Caki2 (cell line): ENCODE measurements at places on chromosomes 2 and 18. TPM values are rescaled to one million over a fixed set of nuclear protein-coding genes. Genes with fewer than 3 reads are reported as not detected.
A peak's percentile ranks its signal among the peaks of the same experiment; 100 is the strongest.

DNA sequence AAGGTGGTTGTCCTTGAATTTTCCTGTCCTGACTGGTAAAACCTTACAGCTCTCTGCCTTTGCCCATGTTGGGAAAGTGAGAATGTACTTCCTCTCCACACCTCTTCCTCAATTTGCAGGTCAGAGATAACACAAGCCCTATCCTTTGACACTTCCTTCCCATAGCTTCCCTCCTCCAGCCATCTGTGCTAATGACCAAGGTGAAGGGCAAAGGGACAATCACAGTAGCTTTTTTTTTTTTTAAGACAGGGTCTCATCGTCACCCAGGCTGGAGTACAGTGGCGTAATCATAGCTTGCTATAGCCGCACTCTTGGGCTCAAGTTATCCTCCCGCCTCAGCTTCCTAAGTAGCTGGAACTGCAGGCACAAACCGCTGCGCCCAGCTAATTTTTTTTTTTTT is 24.3 kb upstream of the STPG4 start:
- DNase-seq = no peak

CD8A gene
- not detected in 2 replicates for total RNA-seq

EPB41L3 gene
- total RNA-seq = 1.6 TPM in 1 of 2 replicates, not detected in the other

KANSL3 gene
- 51.5 and 56.1 TPM in 2 replicates for total RNA-seq

GNAL gene
- 3.5 and 10.6 TPM in 2 replicates for total RNA-seq

KCNE4 gene
- total RNA-seq = not detected in 2 replicates

GRCh38 chr2:38106405-38107094 is 30.6 kb upstream of the CYP1B1 start:
- peak; percentile 30 for DNase-seq

DNA sequence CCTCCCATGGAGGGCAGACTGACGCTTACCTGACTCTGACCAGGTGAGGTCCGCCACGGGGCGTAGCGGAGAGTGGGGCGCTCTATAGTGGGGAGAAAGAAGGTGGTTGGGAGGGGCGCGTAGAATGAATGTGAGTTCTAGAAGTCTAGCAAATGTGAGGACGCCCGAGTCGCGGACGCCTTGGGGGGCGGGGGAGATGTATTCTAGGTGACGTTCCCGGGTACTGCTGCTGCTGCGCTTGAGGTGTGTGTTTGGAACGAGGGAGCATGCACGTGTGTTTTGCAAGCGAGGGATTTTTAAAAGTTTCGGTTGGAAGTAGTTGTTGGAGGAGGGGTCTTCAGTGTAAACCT is 758 bp downstream of the RIF1 start:
- DNase-seq = no peak

GRCh38 chr18:48563027-48563426 is 24.2 kb downstream of the CTIF start:
- DNase-seq = no peak

NMUR1 gene
- not detected in 2 replicates for total RNA-seq

- DNase-seq = no peak
Observed at GRCh38 chr2:173947131-173947530, 18.0 kb downstream of the SP3 start.

DNA sequence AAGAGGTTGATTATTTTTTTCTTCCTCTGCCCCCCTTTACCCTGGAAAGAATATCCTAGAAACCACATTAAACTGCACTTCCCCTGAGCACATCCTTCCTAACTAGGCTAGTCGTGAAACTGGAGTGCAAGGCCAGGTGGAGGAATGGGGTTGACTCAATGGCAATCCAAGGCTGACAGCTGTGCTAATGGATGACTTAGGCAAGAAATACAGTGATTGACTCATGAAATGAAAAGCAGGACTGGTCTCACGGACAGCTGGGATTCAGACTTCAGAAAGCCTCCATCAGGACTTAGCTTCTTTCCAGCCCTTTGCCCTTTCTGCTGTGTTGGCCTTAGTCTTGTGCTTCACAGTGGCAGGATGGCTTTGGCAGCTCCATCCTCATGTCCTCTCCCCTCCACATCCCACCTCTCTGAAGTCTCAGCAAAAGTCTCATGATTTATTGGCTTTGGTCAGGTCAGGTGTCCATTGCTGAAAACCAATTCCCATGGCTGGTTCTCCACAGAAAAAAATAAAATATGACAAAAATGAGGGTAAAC is 33.8 kb downstream of the INSIG2 start:
- DNase-seq = no peak

DNA sequence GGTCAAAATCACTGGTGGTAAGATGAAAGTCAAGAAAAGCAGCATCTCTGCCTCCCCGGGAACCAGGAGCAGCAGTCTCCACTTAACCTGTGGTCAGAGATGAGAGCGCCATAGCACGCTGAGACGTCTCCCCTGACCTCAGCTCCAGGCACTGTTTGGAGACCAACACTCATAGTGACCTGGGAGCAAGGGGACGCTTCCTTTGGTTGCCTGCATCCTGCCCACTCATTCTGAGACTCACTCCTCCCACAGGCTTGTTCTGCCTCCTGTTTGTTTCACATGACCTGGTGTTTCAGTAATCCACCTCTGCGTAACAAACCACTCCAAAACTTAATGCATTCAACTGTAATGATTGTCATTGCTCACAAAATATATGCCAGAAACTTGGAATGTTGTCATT is 139.3 kb downstream of the ACOXL start:
- no peak for DNase-seq

KYNU gene
- 132 and 187 TPM in 2 replicates for total RNA-seq

CNTNAP5 gene
- total RNA-seq = not detected in 2 replicates

FARP2 gene
- 24.0 and 41.2 TPM in 2 replicates for total RNA-seq

DNA sequence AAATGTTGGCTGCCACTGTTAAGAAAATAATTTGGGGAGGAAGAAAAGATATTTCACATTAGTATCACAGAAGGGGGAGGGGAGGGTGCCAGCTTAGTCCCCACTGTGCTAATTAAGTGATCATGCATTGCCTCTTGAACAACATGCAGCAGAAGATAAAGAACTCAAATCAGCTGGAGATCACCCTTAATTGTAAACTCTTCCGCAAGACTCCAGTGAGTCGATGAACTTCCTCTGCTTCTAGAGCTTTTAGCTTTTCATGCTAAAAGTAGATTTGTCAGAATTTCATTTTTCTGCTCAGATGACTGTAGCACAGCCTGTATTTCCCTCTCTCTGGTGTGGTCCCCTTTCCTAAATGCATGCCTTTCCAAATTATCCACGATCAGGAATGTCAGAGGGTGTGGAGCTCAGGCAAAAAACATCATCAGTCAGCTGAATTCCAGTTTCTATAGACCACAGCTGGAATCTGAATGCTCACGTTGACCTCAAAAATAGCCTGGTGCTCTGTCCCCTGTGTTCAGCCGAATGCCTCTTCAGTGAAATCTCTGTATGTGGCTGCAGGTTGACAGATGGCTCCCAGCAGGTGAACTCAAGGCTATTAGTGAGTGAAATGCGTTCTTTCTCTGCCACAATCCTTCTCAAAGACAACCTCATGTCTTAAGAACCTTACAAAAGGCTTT is 156.8 kb upstream of the UNC80 start:
- no peak for DNase-seq

FZD7 gene
- 83.2 and 92.1 TPM in 2 replicates for total RNA-seq

CIAO1 gene
- total RNA-seq = 119 and 148 TPM in 2 replicates

CDH19 gene
- total RNA-seq = not detected in 2 replicates

RBM44 gene
- 0.03 TPM in 1 of 2 replicates, not detected in the other for total RNA-seq

DNA sequence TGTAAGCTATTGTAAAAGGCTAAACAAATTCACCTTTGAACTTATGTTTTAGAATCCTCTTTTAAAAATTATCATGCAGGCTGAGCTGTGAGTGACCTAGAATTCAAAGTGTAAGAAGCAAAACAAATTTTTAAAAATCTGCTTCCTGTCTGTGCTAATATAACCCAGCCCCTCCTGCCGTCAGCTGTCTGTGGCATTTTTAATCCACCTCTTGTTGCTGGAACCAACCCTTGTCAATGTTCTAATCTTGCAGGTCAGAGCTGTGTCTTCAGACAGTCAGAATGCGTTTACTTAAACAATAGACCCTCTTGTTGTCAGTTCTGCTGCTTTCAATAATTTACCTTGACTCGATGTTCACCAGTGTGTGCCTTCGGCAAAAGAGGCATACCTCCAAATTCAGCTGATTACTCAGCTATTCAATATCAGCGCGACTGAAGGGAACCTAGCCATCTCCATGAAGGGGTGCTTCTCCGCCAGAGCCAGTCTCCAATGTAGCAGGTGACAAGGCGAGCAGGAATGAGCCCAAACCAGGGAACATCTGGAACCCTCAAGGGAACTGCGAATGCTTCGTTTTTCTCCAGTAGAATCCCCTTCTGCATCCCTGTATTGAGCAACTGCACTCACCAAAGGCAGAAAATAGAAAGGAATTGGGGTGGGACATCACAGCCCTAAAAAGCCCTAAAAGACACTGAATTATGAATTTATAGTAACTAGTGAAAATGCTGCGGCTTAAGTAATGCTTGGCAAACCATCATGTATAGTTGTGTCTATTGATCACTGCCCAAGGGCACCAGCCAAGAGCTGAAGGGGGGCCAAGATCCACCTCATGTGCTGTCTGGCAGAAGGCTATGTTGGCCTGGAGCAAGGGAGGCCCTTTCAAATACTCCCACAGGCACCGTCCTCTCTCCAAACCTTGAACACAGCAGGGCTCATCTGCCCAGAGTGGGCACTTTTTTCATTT is 62.5 kb downstream of the LYPD6B start:
- DNase-seq = no peak

TMEM169 gene
- total RNA-seq = 5.5 and 8.3 TPM in 2 replicates

RAB17 gene
- total RNA-seq = 0.20 TPM in 1 of 2 replicates, not detected in the other

EPHA4 gene
- 7.5 and 37.2 TPM in 2 replicates for total RNA-seq

DNA sequence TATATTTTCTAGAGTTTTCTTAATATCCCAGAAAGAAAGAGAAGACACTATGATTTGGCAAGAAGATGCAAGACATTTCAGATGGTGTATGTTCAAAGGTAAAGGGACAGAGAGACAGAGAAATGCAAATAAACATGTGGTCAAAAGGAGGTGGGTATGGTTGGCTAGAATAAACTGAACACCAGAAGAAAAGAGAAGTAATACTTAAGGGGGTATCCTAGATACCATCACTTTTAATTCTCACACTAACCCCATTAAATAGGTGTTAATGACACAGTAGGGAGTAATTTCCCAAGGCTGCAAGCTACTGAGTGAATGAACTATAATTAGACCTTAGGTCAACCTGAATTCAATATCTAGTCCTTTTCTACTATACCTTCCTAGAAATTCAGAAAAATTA is 111.2 kb upstream of the CD226 start:
- no peak for DNase-seq

DNA sequence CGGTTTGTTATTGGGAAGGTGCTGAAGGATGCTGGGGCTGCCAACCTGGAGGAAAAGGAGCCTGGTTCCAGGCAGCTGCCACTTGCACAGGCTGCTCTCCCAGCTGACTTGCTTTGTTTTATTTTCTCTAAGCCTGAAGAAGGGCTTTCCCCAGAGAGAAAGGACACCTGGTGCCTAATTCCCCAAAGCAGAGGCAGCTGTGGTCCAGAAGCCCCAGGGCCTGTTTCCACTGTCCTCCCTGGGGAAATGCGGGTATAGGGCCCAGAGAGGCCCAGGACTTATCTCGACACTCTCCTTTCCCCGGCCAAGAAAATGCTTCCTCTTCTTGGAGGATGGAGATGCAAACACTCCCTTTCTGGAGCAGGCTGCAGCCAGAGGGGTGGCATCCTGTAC is 30.1 kb downstream of the INO80C start:
- no peak for DNase-seq

TIMM21 gene
- 15.5 and 31.9 TPM in 2 replicates for total RNA-seq

- DNase-seq = no peak
Observed at GRCh38 chr2:100104718-100105677, 37.4 kb downstream of the AFF3 start.
